Islet precursor cell (in vitro differentiated cells): ENCODE measurements at places on chromosomes 6 and 20.

DNA sequence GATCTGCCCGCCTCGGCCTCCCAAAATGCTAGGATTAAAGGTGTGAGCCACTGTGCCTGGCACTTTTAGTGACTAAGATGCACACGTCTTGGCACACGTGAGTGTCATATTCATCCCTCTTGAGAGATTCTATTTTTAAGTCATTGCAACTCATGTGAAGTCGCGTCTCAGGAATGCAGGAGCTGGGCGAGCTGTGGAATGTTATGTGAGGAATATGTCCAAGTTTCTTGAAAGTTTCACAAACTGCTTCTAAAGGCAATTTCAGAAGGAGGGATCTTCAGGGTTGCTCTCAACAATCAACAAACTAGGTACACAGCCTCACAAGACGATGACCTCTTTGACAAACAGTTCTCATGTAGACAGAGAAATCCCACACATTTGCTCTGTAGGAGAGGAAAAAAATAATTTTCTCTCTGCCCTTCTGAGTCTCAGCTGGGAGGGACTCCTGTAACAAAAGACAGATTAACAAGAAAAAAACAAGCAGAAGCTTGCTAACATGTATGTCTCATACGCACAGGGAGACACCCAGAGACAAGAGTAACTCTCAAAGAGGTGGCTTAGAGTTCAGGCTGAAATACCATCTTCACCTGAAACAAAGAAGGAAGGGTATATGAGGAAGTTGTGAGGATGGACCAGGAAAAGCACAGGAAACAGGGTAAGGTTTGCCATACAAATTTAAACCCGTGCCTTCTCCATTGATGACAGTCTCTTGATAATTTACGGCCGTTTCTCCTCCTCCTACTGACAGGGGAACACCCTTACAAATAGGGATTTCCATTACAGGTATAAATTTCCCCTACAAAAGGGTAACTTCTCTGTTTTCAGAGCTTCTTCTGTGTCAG lies 45.3 kb upstream of the FAM50B start:
- DNase-seq = peak; percentile 80

GRCh38 chr20:34290471-34290870 lies 12.7 kb downstream of the AHCY start:
- no peak for DNase-seq

GRCh38 chr20:58142843-58143185 lies 85.6 kb downstream of the ANKRD60 start:
- peak; percentile 38 for DNase-seq

- no peak for DNase-seq
These were observed 5.7 kb downstream of the FOXO3 start for GRCh38 chr6:108566406-108566805.

- no peak for DNase-seq
These were observed 60.2 kb downstream of the MYH7B start for GRCh38 chr20:35015863-35016193.

DNA sequence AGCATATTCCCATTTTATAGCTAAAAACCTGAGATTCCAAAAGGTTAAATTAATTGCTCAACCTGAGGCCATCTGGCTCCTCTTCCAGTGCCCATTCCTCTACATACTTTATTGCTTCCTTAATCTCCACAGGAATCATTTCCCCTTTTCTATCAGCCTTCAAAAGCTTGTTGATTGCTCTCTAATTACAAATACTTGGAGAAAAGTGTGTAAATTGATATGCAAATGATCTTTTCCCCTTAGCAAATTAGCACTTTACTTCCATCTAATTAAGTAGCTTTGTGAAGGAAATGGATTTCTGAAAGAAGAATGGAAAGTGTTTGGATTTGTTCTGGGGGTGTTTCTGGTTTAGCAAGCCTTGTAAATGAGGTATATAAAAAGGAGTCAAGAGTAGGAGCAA lies 323.3 kb downstream of the GRIK2 start:
- no peak for DNase-seq

- DNase-seq = no peak
These were observed 43.2 kb upstream of the CRISP1 start for GRCh38 chr6:49909563-49909962.

DNA sequence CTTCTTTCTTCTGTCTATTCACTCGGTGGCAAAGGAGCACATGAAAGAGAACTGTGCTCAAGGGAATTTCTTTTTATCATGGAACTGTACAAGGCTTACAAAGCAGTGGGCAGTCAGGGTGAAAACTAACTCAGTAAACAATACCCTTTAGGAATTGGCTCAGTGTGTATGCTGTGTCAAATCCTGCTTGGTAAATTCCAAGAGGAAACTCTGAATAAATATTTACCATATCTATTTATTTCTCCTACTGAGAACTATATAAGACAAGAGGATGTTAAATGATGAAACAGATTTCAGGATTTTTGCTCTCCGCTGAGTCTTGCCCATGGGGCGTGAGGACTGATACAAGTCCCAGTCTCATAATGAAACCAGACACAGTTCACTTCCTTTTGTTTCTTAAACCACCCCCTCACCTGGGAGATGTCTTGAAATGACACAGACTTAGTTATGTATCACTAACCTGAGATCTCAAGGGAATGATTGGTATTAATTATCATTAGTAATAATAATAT lies 188.8 kb downstream of the BACH2 start:
- DNase-seq = no peak

DNA sequence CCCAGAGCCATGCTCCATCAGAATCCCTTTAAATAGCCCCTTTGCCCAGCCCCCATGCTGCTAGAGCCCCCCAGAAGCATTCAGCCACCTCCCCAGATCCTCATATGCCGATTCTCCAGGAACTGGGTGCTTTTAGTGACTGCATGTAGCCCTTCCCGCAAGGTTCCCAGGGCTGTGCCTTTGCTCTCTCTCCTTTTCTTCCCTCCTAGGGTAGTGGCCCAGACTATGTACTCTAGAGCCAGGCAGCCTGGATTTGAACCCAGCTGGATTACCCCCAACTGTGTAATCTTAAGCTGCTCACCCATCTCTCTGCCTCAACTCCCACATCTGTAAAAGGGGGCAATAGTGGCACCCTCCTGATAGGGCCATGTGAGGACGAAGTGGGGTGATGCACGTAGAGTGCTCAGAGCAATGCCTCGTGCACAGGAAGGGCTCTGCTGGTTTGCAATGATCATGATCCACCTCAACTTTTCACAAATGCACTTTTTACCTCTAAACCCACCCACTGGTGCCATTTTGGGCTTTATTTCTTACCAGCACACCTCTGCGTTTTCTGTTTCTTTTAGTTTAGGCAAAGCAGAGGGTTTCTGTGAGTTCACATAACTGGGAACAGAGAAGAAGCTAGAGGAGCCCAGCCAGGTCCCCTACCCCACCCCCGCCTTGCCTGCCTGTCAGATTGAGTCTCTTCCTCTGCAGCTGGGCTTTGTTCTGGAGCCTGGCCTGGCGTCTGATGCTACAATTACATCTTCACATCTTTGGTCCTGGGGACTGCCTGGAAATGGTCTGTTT lies 396.5 kb downstream of the RNGTT start:
- no peak for DNase-seq

DNA sequence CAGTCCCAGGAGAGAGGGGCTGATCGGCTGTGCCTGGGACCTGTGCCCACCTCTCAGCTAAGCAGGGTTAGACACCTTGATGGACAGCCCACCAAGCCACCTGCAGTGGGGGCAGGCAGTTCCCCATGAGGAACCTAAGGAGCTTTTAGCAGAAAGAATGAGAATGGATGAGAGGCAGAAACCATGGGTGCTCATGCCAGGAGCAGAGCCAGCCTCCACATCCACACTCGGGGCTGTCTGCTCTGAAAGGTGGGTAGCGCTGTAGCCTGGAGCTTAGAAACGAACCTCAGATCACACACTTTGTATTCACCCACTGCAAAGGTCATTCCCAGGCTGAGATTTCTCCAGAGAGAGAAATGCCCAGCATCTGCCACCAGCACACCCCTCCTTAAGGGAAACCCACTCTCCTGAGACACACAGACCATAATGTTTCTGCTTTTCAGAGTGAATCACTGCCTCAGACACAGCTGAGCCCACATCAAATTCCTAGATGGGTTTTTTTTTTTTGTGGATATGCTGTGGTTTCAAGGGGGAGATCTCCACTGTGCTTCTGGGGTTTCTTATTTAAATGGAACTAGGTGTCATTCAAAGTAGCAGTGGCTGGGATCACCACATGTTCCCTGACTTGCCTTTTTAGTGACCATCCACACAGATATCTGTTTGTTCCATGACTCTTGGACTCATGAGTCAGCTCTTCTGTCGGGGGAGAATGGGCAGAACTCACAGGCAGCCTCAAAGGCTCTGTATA lies 218.9 kb downstream of the EYA2 start:
- DNase-seq = peak; percentile 45

GRCh38 chr20:25064561-25065071 lies 6.7 kb upstream of the ACSS1 start:
- DNase-seq = no peak

DNA sequence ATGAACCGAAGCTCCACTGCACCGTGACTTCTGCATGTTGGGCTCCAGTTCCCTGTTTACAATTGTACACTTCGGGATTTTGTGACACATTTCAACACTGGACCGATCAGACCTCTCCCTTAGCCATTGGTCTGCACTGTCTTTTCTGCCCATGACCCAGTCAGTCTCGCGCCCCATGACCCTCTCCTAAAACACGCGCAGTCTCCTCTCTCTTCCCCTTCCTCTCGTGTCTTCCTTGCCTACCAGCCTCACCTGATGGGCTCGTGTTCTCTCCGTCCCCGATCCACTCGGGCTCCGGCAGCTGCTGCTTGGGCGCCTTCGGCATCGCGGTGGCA lies 535 bp upstream of the ABCF1 start:
- DNase-seq = no peak
